ENCODE measurements at places on chromosomes 6 and 20.

DNA sequence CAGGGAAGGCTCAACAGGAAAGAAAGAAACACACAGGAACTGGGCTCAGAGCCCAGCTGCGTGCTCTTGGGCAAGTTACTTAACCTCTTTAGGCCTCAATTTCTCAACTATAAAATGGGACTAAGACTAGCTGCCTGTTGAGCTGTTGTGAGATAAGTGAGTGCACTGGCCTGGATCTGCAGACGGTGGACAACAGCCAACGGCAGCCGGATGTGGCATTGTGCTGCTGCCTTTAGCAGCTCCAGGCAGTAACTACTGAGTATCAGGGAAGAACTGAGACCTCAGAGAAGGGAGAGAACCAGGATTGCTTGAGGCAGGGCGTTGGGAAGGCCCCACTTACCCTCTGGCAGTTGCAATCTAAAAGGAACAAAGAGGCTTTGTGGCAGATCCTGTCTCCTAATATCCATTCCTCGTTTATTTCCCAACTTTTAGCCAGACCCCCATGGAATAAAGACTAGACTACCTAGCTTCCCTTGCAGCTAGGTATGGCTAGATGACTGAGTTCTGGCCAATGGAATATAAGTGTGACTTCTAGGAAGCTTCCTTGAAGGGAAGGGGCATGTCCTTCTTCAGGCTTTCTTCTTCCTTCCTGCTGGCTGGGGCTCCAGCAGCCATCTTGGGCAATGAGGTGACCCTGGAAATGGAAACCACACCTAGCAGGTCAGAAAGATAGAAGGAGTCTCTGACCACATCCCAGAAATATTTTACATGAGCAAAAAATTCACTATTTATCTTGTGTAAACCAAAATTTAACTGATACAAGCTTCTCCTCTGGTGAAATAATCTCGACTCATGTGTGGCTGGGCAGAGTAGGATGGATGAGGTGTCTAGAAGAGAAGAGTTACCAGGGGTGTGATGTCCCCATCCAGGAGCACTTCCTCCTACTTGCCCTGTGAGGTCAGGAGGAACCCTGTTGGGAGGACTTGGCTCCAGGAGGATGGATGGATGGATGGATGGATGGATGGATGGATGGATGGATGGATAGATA is 67.6 kb downstream of the MRPL14 start:
- DNase-seq: no peak

GRCh38 chr6:151353795-151354194 is 37.6 kb downstream of the ZBTB2 start:
- DNase-seq: no peak

DNA sequence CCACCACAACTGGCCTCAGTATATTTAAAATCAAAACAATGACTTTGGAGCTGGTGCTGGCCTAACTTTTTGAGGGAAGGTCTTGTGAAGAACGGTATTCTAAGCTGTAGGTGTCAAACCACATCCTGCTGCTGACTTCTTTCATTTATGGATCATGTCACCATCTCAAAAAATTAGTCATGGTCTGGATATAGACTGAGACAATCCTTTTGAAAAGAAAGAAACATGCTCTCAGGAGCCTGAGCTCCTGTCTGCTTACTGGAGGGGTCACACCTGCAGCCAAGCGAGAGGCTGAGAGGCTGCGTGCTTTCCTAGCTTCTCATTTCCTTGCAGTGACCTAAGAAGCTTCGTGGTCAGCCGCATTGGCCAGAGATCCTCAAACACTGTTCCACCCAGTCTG is 55.2 kb downstream of the TIAM2 start:
- DNase-seq: no peak

- peak; percentile 10 for DNase-seq
Observed at GRCh38 chr6:24313251-24314141, 44.4 kb downstream of the DCDC2 start.

GRCh38 chr20:15235471-15236198 is 898.2 kb upstream of the FLRT3 start:
- DNase-seq: no peak

DNA sequence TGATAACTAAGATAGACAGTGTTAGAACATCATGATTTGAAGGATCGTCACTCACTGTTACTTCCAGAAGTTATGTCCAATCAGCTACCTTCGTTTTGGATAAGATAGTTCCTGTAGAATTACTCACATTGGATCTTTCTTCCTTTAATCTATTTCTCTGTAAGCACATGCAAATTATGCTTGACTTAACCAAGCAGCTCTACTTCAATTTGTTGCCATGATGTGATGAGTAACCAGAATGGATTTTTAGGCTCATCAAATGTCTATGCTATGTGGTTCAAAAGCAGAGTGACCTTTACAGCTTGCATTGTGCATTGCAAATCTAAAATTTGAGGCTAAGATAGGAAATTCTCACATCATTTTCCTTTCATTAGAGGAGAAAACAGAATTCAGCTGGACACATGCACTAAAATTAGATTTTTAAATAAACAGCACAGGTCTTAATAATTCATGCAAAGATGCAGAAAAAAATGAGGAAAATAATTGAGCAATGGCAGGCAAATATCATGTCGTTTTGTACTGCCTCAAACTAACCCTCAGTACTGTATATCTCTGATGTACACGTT is 76.7 kb upstream of the ZFP64 start:
- peak; percentile 27 for DNase-seq

DNA sequence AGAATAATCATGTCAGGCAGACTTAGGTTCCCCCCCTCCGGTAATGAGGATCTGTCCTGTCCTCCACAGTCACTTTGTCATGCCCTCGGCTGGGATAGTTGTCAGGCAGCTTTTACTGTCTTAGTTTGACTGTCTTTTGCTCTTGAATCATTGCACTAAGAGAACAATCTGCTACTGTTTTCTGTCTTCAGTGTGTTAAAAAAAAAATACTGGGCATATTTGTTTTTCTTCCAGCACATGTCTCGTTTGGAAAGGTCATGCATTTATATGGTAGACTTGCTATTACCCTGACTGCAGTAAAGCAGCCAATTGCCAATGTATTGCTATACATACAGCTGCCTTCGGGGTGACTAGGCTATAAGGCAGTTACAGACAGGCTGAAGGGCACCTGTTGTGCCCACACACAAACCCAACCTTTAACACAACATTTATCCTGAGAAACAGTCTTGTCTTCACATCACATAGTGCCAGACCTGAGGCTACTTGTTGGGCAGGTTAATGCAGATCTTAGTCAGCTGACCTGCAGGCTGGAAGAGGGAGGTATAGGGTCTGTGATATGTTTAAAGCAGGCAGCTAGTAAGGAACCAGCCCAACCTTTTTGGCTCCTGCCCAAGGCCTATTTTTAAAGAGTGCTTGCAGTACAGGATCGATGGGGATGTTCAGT is 26.7 kb downstream of the ARFGEF3 start:
- no peak for DNase-seq

GRCh38 chr6:152669895-152670294 is 27.8 kb upstream of the MYCT1 start:
- no peak for DNase-seq

GRCh38 chr6:75262716-75263400 is 19.3 kb upstream of the COX7A2 start:
- DNase-seq: no peak

GRCh38 chr6:1322156-1322555 is 10.3 kb downstream of the FOXQ1 start:
- DNase-seq: no peak
